ENCODE measurements at places on chromosomes 11 and 22. TPM values are rescaled to one million over a fixed set of nuclear protein-coding genes. Genes with fewer than 3 reads are reported as not detected.

The CCDC87 gene
- total RNA-seq: 0.28 TPM

The TCN2 gene
- total RNA-seq: 2.0 TPM

The STX3 gene
- 11.2 TPM for total RNA-seq

The CALCB gene
- total RNA-seq: not detected

The MS4A3 gene
- total RNA-seq: not detected

The NUDT22 gene
- 52.0 TPM for total RNA-seq

The LRRC55 gene
- total RNA-seq: not detected

The LTO1 gene
- 16.4 TPM for total RNA-seq

The POU2AF2 gene
- not detected for total RNA-seq

The GGTLC3 gene
- total RNA-seq: not detected

The SAC3D1 gene
- total RNA-seq: 6.4 TPM

The GSTT2B gene
- total RNA-seq: 7.2 TPM

The KCNQ1OT1 gene
- total RNA-seq: 4.9 TPM

The SCARF2 gene
- total RNA-seq: 18.8 TPM

The SCGB1D2 gene
- not detected for total RNA-seq

The MRGPRE gene
- not detected for total RNA-seq

The SCN3B gene
- not detected for total RNA-seq

The GAL gene
- total RNA-seq: not detected

The OR8D4 gene
- not detected for total RNA-seq

The BDNF gene
- total RNA-seq: 48.4 TPM

The INSC gene
- total RNA-seq: not detected

The SMIM38 gene
- total RNA-seq: 0.28 TPM

The DNAJB13 gene
- not detected for total RNA-seq

The SLCO2B1 gene
- 0.65 TPM for total RNA-seq

The DCHS1 gene
- 5.2 TPM for total RNA-seq

The APOL6 gene
- 32.1 TPM for total RNA-seq

The TBC1D10A gene
- total RNA-seq: 11.4 TPM

The PAMR1 gene
- 499 TPM for total RNA-seq

The CNIH2 gene
- 0.28 TPM for total RNA-seq

The ACTN3 gene
- 0.14 TPM for total RNA-seq

The OR10A2 gene
- total RNA-seq: not detected

Measured in smooth muscle cell of bladder (primary cell).